ENCODE measurements at places on chromosomes 5 and 9.

- no peak for DNase-seq
Observed at GRCh38 chr5:15526413-15526812, 26.4 kb downstream of the FBXL7 start.

GRCh38 chr9:89889865-89890264 lies 285.1 kb downstream of the GADD45G start:
- DNase-seq = no peak

DNA sequence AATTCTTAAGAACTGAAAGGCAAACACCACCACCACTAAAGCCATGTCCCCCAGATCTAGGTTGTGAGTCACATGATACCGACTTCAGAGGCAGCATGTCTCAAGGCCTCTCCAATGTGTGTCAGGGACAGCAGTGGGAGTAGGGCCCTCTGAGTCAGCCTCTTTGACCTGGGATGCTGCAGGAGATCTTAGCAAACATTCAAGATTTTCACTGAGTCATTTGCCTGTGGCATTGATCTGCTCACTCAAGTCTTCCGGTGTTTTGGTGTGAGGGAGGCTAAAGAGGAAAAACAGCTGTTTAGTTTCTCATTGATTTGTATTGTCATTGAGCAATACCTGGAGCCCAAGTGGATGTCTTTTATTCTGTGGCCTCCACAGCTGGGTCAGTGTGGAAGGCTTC lies 36.1 kb downstream of the TMC1 start:
- DNase-seq = no peak

GRCh38 chr9:91176426-91176825 lies 185.3 kb downstream of the AUH start:
- DNase-seq = no peak

DNA sequence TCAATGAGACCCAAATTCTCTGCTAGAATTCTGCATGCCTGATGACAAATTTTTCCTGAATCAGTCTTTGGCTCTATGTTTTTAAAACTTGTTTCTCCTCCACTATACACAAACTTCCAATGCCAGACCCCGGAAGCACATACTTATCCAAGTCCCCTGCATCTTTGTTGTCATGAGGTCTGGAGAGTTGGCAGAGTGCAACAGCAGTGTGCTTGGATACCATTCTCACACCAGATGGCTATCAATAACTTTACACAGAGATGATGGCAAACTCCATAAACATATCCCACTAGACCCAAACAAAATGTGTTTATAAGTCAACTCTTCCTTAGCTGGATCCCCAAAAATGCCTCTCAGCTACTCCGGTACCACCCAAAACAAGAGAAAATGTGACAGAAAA lies 337.7 kb upstream of the TRPC7 start:
- DNase-seq = no peak

DNA sequence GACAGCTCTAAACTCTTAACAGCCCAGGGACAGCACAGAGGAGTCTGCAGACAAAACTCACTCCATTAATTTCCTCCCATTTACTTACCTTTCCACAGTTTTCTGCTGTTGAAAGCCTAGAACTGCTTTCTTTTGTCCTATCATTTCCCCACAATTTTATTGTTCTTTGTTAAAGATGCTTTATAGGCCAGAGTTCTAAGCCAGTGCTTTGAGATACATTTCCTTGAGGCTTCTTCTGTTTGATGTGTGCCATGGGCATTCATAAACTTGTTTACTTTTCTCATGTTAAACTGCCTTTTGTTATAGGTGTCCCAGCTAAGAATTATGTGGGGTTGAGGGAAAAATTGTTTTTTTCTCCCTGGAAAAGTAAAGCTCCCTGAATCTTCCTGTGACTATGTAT lies 25.9 kb upstream of the SUB1 start:
- no peak for DNase-seq

- no peak for DNase-seq
Observed at GRCh38 chr5:3022665-3023064, 271.2 kb upstream of the IRX2 start.

DNA sequence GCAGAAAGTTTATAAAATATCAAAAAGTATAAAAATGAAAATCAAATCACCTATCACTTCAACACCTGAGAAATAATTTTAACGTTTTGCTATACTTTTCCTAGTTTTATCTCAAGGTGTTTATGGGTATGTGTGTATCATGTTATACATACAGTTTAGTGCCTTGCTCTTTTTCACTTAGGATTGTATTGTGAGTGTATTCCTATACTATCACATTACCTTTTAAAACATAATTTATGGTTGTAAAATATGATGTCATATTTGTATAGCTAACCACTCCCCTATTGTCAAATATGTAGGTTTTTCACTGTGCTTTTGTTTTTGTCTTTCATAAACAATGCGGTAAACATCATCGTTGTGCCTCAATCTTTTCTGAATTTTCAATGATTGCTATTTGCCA lies 479.9 kb downstream of the SPOCK1 start:
- DNase-seq = no peak

DNA sequence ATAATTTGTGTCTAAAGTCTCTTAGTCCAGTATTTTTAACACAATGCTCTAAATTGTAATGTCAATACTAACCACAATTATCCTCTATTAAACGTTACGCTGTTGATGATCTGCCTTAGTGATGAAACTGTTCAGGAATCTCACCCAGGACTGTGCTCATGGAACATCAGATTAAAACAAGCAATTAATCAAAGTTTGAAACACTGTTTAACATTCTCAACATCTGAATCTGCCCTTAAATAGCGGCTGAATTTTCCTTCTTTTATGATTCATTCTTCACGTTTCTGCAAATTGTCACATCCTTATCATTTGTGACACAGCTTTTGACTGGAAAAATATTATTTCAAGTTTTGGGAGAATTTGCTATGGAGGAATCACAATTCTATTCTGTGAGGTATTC lies 113.8 kb downstream of the MARCHF11 start:
- no peak for DNase-seq

DNA sequence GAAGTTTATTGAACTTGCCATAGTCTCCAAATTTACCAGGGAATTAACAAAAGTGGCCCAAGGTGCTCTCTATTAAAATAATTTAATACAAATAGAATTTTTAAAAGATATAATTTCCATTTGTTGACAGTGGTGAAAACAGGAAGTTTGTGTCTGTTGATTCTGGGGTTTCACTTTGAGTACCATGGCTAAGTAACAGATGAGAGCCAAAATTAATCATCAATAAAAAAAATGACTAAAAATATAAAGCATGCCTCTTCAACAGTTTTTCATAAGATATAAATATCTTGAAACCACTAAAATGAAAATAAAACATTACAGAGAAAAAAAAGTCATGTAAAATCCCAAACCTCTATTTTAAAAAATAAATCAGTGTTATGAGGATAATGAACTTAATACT lies 49.8 kb downstream of the SGCD start:
- DNase-seq = no peak
